ENCODE measurements at places on chromosomes 5 and 9. TPM values are rescaled to one million over a fixed set of nuclear protein-coding genes. Genes with fewer than 3 reads are reported as not detected.

Gene SPINK4
- total RNA-seq, result not detected

DNA sequence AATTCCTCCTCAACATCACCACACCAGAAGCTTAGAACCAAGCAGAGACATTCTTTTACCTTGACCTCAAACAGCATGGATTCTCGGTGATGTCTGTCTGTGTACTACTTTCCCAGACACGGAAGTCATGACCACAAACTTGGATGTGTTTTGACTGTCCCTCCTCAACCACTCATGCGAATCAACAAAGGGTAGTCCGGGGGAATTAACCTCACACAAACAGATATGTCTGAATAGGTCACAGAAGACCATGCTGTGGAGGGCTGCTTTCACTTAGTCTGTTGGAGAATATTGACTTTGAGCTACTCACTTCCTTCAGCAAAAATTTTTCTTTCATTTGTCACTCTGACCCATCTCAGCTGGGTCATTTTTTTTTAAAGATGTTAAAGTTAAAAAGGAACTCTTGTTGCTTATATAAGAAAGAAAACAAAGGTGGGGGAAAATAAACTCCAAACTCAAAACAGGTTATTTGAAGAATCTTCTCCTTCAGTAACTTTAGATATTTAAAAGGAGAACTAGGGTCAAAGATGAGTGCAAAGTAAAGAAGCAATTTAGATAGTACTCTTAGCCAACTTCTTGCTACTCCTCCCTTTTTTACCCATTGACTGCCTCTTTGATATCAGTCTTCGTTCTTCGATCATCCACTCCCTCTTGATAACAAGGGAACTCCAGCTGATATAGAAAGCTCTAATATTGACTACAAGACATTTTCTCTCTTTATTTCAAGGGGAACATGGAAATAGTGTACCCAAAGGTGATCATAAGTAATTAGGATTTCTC lies 343.4 kb upstream of the CDH6 start:
- no peak for DNase-seq

GRCh38 chr9:124522121-124523098 lies 15.2 kb upstream of the NR5A1 start:
- peak; percentile 80 for DNase-seq

DNA sequence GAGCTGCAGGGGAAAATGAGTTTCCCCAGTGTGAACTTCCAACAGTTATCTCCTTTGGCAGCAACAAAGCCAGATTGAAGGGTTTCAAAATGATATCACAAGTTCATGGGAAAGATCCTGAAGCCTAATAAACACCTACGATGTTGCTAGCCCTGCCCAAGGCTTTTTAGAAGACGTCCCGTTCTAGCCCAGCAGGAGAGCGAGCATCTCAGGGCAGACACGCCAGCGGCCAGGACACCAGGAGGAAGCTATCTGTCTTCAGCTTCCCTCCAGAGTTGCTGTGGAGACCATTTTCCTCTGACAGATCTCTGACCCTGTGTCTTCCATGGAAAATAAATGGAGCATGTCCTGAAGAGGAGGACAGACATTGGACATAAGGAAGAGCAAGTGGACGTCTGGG lies 98.4 kb downstream of the FBXO38 start:
- no peak for DNase-seq

- DNase-seq, result peak; percentile 92
These were observed 9.7 kb downstream of the LECT2 start for GRCh38 chr5:135944967-135945560.

DNA sequence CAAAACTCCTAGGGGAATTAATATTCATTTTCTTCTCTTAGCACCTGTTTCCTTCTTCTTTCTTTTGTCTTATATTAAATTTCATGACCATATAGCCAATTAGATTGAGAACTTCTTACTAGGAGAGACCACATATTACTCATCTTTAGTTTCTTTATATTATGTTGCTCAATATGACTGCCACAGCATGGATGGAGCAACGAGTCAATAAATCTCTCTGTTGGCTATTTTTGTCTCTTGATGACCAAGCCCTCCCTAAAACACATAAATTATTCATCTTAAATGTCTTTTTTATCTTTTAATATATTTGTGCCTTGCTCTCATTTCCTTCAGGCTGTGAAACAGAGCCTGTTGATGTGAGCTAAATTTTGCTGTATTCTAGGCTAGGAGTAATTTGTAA lies 123.0 kb downstream of the ADAMTSL1 start:
- no peak for DNase-seq

DNA sequence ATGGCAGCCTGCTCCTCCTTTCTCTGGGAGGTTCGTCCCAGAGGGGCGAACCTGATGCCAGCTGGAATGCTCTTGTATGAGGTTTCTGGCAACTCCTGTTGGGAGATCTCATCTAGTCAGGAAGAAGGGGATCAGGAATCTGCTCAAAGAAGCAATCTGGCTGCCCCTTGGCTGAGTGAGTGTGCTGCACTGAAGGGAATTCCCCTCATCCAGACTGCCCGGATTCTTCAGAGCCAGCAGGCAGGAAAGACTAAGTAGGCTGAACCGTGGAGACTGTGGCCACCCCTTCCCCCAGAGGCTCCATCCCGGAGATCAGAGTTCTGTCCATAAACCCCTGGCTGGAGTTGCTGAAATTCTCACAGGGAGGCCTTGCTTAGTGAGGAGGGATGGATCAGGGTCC lies 476.0 kb downstream of the CSNK1G3 start:
- no peak for DNase-seq

- DNase-seq, result no peak
These were observed 26.2 kb upstream of the TDRD7 start for GRCh38 chr9:97385626-97386264.

GRCh38 chr5:112316006-112316405 lies 103.1 kb downstream of the EPB41L4A start:
- DNase-seq, result no peak

Gene ZDHHC11
- total RNA-seq, result 21.8 TPM

Gene PRPF4
- 31.3 TPM for total RNA-seq

DNA sequence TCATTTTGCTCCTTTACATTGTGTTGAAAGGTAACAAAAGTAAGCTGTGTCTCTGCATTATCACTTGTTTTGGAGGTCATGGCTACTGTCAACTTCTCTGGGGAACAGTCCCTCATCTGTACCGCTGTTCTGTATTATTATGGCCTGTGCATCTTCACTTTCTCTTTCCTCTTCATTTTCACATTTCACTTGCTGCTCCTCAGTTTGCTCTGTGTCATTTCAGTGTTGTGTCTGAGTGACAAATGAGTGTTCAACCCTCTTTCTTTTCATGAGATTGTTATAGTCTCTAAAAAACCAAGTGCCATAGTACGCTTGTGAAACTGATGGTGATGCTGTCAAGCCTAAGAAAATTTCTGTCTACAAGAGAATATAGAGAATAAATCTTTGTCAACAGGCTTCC lies 122.0 kb upstream of the FER start:
- DNase-seq, result no peak

Gene CEP72
- 23.1 TPM for total RNA-seq

DNA sequence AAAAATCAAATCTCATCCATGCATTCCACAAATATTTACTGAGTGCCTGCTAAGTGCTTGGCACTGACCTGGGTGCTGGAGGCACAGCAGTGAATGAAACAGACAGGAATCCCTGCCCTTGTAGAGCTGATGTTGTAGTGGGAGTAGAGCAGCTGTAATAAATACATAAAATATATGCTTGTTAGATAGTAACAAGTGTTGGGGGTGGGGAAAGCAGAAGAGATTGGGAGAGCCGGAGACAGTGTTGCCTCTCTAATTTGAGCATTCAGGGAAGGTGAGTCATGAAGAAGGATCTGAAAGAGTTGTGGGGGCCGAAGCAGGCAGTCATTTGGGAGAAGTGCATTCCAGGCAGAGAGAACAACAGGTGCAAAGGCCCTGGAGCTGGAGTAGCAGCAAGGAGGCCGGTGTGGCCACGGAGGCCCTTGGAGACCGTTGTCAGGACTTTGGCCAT lies 97.9 kb downstream of the ZNF618 start:
- DNase-seq, result no peak

DNA sequence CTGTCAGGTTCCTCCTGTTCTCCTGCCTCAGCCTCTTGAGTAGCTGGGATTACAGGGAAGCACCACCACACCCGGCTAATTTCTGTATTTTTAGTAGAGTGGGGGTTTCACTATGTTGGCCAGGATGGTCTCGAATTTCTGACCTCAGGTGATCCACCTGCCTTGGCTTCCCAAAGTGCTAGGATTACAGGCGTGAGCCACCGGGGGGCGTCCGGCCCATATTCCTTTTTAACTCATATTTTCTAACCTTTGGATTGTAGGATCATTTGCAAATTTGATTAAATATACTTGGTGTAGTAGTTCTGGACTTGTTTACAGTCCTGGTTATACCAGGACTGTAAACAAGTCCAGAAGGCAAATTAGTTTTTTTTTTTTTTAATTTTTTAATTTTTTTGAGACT lies 4.3 kb downstream of the TCERG1 start:
- peak; percentile 44 for DNase-seq

DNA sequence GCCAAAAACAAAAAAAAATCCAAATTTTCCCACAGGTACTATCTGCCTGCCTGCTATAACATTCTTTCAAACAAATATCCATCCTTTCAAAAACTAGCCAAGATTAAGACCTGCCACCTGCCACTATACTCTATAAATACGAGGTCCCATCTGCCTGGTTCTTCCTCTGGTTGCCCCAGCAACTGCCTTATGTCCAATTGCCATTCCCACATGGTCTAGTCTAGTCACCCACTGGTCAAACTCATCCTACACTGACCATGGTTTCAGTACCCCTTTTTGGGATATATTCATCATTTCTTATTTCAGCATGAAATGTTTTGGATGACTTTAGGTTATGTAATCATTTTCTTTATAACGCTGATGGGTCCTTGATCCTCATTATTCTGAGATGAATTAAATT lies 95.1 kb upstream of the CCNG1 start:
- DNase-seq, result no peak

DNA sequence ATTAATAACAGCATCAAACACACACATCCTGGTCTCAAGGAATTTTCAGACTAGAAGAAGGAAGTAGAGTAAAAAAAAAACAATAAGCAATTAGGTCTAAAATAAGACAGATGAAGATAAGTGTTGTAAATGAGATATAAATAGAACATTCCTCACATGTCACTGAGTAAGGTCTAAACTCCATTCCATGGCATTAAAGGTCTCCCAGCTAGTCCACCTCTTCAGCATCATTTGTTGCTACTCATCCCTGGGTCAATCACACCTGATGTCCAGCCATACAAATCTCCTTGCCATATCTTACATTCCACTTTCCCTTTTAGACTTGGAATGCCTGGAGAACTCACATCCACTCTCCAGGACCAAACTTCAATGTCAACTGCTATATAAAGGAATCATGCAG lies 214.1 kb upstream of the KLF4 start:
- DNase-seq, result no peak

GRCh38 chr5:76401801-76402250 lies 1.3 kb upstream of the IQGAP2 start:
- DNase-seq, result no peak

Gene JADE2
- 40.8 TPM for total RNA-seq

Gene NRG2
- 0.70 TPM for total RNA-seq

Data from GM23338 (cell line).